ENCODE measurements at places on chromosomes 1 and 21. TPM values are rescaled to one million over a fixed set of nuclear protein-coding genes. Genes with fewer than 3 reads are reported as not detected.
A peak's percentile ranks its signal among the peaks of the same experiment; 100 is the strongest.

FNDC5 gene
- 125 TPM for total RNA-seq

- DNase-seq = peak; percentile 97
Observed at GRCh38 chr1:108816049-108816893, 40.6 kb downstream of the AKNAD1 start.

DNA sequence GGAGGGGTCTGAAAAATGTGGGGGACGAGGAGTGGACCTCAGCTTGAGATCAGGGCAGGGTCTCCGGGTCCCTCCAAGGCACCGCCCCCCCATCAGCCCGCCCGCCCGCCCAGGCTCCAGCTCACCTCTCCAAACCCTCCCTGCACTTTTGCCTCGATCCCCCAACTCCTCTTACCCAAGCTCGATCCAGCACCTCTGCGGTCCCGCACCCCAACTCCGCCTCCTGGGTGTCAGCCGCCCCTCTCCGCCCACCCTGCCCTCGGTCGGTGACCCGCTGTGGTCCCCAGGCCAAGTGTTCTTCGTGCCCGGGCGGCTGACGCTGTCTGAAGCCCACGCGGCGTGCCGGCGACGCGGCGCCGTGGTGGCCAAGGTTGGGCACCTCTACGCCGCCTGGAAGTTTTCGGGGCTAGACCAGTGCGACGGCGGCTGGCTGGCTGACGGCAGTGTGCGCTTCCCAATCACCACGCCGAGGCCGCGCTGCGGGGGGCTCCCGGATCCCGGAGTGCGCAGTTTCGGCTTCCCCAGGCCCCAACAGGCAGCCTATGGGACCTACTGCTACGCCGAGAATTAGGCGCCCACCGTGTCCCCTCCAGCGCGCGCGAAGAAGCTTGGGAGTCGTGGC lies 5.7 kb downstream of the HAPLN2 start:
- DNase-seq = no peak

PCAT6 gene
- total RNA-seq = not detected

NBPF20 gene
- total RNA-seq = 11.1 TPM

- DNase-seq = no peak
Observed at GRCh38 chr1:14897080-14897449, 256.5 kb upstream of the TMEM51 start.

SV2A gene
- total RNA-seq = 3.7 TPM

KRTAP24-1 gene
- not detected for total RNA-seq

MPL gene
- total RNA-seq = not detected

DNA sequence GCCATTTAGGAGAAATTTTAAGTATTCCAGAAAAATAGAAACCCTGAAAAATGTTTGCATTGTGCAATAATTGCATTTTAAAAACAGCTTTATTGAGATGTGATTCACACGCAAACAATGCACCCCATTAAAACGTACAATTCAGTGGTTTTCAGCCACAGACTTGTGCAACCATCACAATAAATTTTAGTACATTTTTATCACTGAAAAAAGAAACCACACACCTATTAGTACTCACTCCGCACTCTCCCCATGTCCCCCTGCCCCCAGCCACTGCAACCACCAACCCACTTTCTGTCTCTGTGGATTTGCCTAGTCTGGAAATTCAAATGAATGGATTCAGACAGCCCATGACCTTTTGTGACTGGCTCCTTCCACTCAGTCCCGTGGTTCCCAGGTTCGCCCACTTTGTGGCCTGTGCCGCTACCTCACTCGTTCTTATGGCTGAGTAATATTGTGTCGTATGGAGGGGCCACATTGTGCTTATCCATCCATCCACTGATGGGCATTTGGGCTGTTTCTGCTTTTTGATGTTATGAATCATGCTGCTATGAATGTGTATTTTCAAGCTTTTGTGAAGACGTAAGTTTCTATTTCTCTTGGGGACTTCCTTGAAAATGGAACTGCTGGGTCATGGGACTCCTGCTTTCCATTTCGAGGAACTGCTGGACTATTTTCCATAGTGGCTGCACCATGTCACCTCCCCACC lies 147.7 kb upstream of the ARHGEF16 start:
- DNase-seq = no peak

DNA sequence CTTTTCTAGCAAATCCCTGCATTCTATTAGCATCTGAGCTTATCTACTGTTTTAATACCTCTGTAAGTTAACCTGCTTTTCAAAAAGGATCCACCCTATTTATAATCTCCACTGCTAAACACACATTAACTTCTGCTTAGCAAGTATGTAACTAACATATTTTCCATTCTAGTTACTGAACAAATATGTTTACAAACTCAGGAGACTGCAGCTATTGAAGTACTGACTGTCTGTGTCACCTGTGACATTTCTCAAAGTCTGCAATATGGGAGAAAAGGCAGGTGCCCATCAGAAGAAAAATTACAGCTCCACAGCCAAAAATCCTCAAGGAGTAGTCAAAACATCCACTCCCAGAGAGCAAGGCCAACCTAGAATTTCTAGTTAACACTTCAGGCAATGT lies 88.3 kb downstream of the JAK1 start:
- no peak for DNase-seq

HCRTR1 gene
- total RNA-seq = not detected

GRCh38 chr1:65163201-65163805 lies 15.3 kb downstream of the AK4 start:
- no peak for DNase-seq

DNA sequence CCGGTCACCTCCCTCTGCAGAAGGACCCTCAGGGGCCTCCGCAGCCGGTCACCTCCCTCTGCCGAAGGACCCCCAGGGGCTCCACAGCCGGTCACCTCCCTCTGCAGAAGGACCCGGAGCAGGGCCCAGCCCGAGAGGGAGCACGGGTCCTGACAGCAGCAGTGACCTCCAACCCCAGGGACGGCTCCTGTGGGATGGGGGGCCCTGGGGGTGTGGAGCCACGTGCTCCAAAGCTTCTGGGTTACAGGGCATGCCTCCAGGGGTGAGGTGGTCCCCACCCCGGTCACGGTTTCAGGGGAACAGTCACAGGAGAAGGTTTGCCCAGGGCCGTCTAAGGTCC lies 40.3 kb downstream of the SLC19A1 start:
- DNase-seq = no peak

DNA sequence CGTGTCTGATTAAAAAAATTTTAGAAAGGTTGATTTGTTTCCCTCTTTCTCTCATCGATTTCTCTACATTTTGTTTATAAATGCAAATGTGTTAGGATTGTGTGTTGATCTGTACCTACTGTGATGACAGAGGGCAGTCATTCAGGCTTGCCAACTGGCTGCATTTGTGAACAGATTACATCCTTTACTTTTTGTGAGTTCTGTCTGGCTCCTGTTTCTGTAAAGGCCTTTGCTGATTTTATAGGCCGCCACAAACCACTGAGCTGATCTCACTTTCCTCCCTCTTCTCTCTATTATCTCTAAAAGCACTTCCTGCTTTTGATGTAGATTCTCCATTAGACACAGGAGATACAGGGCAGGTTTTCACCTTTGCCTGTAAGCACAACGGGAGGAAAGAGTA lies 106.8 kb downstream of the ESRRG start:
- no peak for DNase-seq

GRCh38 chr1:56666112-56666608 lies 21.0 kb downstream of the PRKAA2 start:
- no peak for DNase-seq

DNA sequence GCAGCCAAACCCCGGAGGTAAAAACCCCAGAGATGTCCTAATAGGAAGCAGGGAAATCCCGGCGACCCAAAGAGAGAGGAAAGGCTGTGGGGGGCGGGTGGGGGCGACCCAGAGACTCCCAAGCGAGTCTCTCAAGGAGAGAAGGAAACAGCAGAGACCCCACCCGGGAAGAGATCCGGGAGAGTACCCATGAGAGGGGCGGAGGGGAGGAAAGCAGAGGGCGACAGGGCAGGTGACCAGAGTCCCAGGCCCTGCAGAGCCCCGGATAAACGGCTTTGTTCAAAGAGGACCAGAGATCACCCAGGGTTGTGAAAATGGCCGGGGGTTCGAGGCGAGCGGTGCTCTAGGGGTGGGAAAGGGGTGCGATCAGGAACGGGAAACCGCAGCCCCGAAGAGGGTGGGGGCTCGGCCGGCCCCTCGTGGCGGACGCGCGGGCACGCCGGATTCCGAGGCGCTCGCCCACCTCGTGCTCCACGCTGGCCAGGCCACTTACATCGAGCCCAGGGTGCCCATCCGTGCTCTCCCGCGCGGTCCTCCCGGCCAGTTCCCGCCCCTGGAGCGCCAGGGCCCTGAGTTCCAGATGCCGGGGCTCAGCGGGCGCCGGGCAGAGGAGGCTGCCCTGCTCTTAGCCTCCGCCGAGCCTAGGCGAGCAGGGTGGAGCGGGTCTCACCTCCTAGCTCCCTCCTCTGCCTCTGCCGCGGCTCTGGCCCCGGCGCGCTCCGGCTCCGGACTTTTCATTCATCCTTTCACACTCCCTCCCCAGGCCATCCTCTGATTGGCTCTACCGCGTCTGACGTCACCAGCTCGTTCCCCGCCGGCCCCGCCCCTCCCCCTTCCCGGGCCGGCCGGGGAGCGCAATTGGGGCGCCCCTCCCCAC lies 52.3 kb downstream of the RHBG start:
- DNase-seq = peak; percentile 78

DNA sequence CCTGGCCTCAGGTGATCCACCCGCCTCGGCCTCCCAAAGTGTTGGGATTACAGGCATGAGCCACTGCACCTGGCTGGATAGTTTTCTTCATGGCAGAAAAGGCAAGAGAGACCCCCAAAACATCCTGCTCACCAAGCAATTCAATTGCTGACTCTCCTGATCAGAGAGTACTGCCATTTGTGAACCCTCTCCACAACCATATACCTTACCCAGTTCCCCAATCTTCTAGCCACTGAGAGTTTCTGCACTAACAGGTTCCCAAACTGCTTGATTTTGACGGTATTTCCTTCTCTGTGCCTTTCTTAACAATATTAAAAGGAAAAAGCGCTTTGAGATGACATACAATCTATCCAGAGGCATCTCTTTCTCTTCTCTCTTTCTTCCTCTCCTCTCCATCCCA lies 39.9 kb upstream of the MUTYH start:
- DNase-seq = no peak

GRCh38 chr1:155062151-155062686 lies 1.3 kb upstream of the EFNA4 start:
- DNase-seq = no peak

- DNase-seq = no peak
Observed at GRCh38 chr1:178552856-178553255, 39.9 kb downstream of the TEX35 start.

DNA sequence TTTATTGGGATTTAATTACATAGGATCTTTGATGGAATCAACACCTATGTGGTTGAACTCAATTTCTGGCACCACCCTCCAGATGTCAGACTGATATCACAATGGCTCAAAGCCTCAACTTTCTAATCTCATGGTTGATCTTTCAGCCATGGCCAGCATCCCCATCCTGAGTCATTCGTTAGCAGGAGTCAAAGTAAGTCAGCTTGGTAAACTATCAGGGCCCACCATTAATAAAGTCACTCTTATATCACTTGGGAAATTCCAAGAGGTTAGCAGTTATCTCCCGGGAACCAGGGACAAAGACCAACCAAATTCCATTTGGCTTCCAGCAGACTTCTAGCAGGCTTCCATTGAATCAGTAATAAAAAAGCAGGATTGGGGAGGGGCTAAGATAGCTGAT lies 50.7 kb upstream of the TNFSF4 start:
- no peak for DNase-seq

- no peak for DNase-seq
Observed at GRCh38 chr1:237879195-237879594, 11.5 kb downstream of the ZP4 start.

- no peak for DNase-seq
Observed at GRCh38 chr1:98277118-98277517, 356.3 kb upstream of the DPYD start.

- peak; percentile 26 for DNase-seq
Observed at GRCh38 chr1:175131095-175131494, 61.5 kb downstream of the KIAA0040 start.

CFAP141 gene
- total RNA-seq = not detected
